IPS DF 6.9 (cell line): ENCODE measurements at places on chromosomes 12 and 14.

GRCh38 chr12:6602526-6602925, 4.7 kb downstream of the CHD4 start:
- DNase-seq, result no peak

GRCh38 chr14:100641274-100641860, 54.1 kb upstream of the BEGAIN start:
- no peak for DNase-seq

GRCh38 chr12:85836197-85837090, at the start of gene RASSF9:
Gene RASSF9, minus strand, starts transcription at chr12:85836409. Its CDS starts 208 bp downstream, at chr12:85836201.
- no peak for DNase-seq

GRCh38 chr12:12837025-12837812, 24.1 kb downstream of the DDX47 start:
- peak; percentile 37 for DNase-seq

GRCh38 chr12:76272287-76272686, 75.9 kb downstream of the BBS10 start:
- no peak for DNase-seq

DNA sequence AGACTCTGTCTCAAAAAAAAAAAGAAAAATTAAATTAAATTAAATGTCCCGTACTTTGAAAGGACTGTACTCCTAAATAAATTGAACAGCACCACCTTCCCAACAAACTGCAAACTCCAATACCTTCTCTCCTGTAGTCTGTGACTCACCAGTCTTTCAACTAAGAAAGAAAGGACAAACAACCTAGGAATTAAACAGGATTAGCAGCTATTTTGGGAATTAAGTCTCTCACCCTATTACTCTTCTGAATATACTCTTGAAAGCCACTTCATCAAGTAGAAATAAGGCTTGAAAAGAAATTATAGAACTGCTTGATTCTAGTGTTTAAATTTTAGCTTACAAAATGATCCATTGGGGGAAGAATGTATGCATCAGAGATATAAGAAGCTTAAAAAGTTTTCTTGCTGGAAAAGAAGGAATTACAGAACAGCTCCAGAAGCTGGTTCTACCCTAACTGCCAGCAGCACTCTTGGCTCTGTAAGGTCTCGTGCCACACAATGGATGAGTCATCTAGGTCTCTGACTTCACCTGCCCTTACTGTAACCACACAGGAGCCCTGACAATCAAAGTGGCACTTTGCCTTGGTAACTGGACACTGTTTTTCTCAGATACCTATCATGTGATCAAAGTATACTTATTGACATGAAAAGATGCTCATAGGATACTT, 57.0 kb upstream of the CERS5 start:
- no peak for DNase-seq

DNA sequence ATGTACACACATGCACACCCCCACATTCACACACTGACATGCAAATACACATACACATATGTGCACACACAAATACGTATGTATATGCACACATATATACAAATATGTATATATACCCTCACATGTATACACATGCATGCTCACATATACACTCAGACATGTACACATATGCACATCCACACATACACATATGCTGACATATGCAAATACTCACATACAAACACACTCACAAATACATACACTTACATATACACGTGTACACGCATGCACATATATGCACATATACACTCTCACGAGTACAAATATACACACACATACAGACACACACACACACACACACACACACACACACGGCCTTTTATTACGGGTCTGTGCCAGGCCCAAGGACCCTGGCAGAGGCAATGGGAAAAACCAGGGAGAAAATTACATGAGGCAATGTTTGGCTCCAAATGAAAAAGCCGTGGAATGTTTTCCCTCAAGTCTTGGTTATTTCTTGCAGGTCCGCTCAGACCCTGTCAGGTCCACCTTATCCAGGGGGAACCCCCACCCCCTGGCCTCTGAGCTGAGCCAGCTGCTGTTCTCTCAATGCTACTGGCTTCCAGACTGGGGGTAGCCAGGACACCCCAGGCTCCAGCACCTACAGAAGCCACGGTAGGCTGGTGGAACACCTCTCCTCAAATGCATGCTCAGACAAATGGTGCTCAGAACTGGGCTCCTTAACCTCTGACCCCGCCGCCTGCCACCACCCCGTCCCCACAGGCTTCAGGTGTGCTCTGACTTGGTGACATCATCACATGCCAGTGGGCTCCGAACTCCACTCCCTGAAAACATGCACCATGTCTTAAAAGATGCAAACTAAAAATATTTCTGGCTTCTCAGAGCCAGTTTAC, 54.7 kb downstream of the BCL11B start:
- no peak for DNase-seq

DNA sequence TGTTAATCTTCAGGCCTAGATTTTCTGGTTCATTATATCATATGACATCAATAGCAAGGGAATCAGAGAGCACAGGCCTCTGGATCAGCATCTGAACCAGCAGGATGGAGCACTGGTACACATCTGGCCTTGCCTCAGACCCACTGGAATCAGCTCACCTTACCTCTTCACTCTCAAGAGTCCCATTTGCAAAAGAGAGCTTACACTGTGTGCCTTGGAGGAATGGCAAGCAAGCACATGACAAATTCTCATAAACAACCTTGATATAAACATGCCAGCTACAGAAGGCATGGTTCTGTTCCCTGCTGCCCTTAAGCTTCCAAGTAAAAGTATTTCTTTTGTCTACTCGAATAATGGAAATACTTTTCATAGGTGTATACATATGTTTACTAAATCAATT, 128.6 kb upstream of the CPM start:
- DNase-seq, result no peak

DNA sequence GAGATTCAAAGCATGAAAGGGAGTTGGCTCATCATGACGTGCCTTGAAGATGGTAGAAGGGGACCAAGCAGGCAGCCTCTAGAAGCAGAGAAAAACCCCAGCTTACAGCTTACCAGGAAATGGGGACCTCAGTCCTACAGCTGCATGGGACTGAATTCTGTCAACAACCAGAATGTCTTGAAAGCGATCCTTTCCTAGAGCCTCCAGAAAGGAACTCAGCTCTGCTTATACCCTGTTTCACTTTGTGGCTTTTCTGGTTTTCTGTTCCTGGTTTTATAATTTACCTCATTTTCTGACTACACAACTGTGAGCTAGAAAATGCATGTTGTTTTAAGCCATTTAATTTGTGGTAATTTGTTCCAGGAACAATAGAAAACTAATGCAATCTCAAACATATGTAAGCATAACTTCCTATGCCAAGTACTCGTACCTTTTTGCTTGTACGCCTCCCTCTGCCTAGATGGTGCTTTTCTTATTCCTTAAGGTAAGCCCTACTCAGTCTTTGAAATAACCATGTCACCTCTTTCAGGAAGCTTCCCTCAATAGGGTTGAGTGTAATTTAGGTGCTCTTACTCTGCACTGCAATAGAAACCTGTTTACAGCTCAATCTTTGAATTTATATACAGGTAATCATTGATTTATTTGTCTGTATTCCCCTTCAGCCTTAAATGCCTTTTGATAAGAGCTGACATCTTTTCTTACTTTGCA, 348.8 kb downstream of the TMEM117 start:
- no peak for DNase-seq

GRCh38 chr12:32486158-32486557, 86.8 kb downstream of the FGD4 start:
- no peak for DNase-seq

DNA sequence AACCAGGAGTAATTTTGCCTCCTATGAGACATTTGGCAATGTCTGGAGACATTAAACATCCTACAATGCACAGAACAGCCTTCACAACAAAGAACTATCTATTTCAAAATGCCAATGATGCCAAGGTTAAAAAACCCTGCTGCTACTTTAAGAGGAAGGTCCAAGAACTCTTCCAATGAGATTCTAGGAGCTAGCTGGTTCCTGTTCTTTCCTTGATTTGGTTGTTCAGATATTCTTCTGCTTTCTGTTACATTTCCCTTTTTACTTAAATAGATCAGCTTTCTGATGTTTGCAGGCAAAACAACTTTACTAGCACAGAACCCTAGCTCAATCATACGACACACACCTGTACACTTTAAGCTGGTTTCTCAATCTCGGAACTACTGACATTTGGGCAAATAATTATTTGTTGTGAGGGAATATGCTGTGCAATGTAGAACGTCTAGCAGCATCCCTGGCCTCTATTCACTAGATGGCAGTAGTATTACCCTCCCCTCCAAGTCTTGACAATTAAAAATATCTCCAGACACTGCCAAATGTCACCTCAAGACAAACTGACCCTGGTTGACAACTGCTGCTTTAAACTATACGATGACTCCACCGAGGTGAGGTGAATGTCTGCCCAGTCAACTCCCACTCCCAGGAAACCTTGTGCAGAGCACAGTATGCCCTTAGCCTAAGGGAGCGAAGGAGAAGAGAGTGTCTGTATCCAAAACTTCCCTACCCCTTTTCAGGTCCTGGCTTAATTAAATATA, 4.4 kb downstream of the BLTP3B start:
- no peak for DNase-seq

DNA sequence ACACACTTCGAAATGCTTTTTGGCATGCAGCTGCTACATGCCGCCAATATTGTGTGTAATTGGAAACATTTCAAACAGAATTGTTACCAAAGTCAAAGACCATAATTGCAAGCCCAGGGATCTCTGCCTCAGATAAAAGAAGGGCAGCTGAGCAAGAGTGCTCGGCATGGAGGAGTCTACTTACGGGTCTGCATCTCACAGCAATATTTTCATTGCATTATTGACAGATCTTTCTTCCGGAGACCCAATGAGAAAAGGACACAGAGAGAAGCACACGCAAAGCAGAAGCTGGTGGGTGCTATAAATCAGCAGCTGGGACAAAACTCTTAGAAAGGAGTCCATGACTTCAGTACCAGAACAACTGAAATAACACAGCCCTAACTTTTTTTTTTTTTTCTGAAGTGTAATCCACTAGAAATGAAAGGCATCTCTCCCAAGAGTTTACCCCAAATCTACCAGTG, 4.9 kb downstream of the PRICKLE1 start:
- no peak for DNase-seq

GRCh38 chr12:12681061-12681765, 14.8 kb downstream of the GPR19 start:
- DNase-seq, result no peak

DNA sequence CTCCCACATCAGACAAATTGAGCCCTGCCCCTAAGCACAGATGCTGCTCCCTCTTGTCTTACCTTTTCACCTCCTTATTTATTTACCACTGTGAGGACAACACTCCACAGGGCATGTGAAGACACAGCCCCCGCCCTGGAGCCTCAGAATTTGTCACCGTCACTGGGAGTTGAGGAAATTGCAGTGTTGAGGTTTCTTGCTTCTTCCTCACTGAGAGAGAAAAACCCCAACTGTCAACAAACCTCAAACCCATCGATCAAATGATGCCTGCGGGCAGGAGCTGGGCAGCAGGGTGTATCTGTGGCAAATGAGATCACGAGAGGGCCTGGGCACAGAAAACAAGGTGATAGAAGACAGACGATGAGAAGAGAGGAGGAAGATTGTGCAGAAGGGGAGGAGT, 30.5 kb upstream of the PLEKHG3 start:
- no peak for DNase-seq

- no peak for DNase-seq
Measured at GRCh38 chr14:75066691-75067090, 2.8 kb upstream of the ZC2HC1C start.

- DNase-seq, result no peak
Measured at GRCh38 chr12:130650131-130650530, 66.0 kb downstream of the RIMBP2 start.
